ENCODE measurements at places on chromosomes 4 and X.

DNA sequence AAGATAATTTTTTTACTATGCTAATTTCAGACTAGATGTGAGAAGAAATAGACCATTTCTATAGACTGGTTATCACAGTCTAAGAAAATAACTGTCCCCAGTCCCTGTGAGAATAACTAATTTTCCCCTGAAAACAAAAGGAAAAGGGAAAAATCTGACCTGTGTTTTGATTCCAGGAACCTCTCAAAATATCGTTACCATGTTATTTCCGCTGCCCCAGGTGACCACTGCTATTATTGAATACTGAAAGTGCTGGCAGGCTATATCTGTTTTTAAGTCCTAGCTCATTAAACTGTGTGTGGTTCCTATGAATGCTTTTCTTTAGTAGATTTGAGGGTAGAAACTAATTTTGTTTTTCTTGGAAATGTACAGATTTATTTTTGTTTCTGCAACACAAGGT lies 83.6 kb downstream of the GAB1 start:
- DNase-seq = no peak
- H3K36me3 ChIP-seq = no peaks in the 10 kb centered on the region
- no peak overlapping the region for H3K27ac ChIP-seq
- H3K4me3 ChIP-seq = no peak overlapping the region

GRCh38 chr4:3215733-3216132 lies 33.2 kb upstream of the MSANTD1 start:
- H3K36me3 ChIP-seq = peaks cover 3% of the 10 kb centered on the region
- DNase-seq = no peak
- no peaks in the 10 kb centered on the region for H3K27me3 ChIP-seq
- no peaks in the 10 kb centered on the region for H3K4me1 ChIP-seq
- no peak overlapping the region for H3K27ac ChIP-seq

- no peak overlapping the region for H3K4me3 ChIP-seq
- peaks cover 6% of the 10 kb centered on the region for H3K4me1 ChIP-seq
- H3K27ac ChIP-seq = no peak overlapping the region
- DNase-seq = no peak
- H3K27me3 ChIP-seq = no peaks in the 10 kb centered on the region
- H3K36me3 ChIP-seq = no peaks in the 10 kb centered on the region
Observed at GRCh38 chr4:53967986-53968385, 96.4 kb downstream of the CHIC2 start.

- no peaks in the 10 kb centered on the region for H3K4me1 ChIP-seq
- DNase-seq = no peak
- H3K27me3 ChIP-seq = no peaks in the 10 kb centered on the region
- H3K4me3 ChIP-seq = no peak overlapping the region
Observed at GRCh38 chr4:171565130-171565788, 247.9 kb upstream of the GALNTL6 start.
